ENCODE measurements at places on chromosomes 3 and 15. TPM values are rescaled to one million over a fixed set of nuclear protein-coding genes. Genes with fewer than 3 reads are reported as not detected.

Gene ZNF502
- 5.4 TPM for total RNA-seq

GRCh38 chr3:160133757-160134156 is 91.5 kb upstream of the C3orf80 start:
- H3K27ac ChIP-seq, result no peak overlapping the region
- H3K27me3 ChIP-seq, result no peaks in the 10 kb centered on the region
- peaks cover 4% of the 10 kb centered on the region for H3K4me1 ChIP-seq
- no peak overlapping the region for H3K4me3 ChIP-seq
- no peaks in the 10 kb centered on the region for H3K36me3 ChIP-seq

- no peak overlapping the region for H3K27ac ChIP-seq
- H3K27me3 ChIP-seq, result peaks cover 19% of the 10 kb centered on the region
- no peaks in the 10 kb centered on the region for H3K4me1 ChIP-seq
- H3K36me3 ChIP-seq, result no peaks in the 10 kb centered on the region
- no peak overlapping the region for H3K4me3 ChIP-seq
- no peak for DNase-seq
These were observed 1.6 kb downstream of the PHGR1 start for GRCh38 chr15:40352281-40352901.

DNA sequence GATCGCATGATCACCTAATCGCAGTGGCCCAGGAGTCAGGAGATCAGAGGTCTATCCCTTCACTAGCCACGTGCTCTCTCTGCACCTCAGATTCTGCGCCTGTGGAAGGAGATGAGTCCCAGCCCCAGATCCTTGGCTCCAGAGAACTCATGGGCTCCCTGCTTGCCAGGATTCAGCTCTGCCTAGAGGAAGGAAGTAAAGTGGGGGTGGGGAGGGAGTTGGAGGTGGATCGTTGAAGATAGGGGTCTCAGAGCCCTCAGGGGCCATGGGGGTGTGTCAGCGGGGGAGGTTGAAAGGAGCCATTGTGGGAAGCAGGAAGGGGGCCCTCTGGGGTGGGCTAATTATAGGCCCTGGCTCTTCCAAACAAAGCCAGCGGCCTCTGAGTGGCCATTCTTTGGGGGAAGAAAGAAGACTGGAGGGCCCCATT is 11.3 kb upstream of the STRA6 start:
- DNase-seq, result no peak
- H3K36me3 ChIP-seq, result no peaks in the 10 kb centered on the region
- H3K27me3 ChIP-seq, result peaks cover 4% of the 10 kb centered on the region

- no peak overlapping the region for H3K27ac ChIP-seq
- no peak overlapping the region for H3K4me3 ChIP-seq
- H3K4me1 ChIP-seq, result no peaks in the 10 kb centered on the region
- H3K27me3 ChIP-seq, result no peaks in the 10 kb centered on the region
- no peaks in the 10 kb centered on the region for H3K36me3 ChIP-seq
These were observed 521.9 kb downstream of the PLOD2 start for GRCh38 chr3:145639003-145639606.

- no peak overlapping the region for H3K27ac ChIP-seq
- no peaks in the 10 kb centered on the region for H3K4me1 ChIP-seq
- H3K36me3 ChIP-seq, result no peaks in the 10 kb centered on the region
- H3K4me3 ChIP-seq, result no peak overlapping the region
These were observed 29.9 kb upstream of the GOLGA8B start for GRCh38 chr15:34613301-34613700.

Gene SAMD7
- not detected for total RNA-seq

GRCh38 chr3:112786002-112786590 is 60.6 kb downstream of the CD200R1L start:
- no peaks in the 10 kb centered on the region for H3K27me3 ChIP-seq
- peak; percentile 92 for DNase-seq
- H3K4me3 ChIP-seq, result no peak overlapping the region
- H3K4me1 ChIP-seq, result peaks cover 2% of the 10 kb centered on the region

DNA sequence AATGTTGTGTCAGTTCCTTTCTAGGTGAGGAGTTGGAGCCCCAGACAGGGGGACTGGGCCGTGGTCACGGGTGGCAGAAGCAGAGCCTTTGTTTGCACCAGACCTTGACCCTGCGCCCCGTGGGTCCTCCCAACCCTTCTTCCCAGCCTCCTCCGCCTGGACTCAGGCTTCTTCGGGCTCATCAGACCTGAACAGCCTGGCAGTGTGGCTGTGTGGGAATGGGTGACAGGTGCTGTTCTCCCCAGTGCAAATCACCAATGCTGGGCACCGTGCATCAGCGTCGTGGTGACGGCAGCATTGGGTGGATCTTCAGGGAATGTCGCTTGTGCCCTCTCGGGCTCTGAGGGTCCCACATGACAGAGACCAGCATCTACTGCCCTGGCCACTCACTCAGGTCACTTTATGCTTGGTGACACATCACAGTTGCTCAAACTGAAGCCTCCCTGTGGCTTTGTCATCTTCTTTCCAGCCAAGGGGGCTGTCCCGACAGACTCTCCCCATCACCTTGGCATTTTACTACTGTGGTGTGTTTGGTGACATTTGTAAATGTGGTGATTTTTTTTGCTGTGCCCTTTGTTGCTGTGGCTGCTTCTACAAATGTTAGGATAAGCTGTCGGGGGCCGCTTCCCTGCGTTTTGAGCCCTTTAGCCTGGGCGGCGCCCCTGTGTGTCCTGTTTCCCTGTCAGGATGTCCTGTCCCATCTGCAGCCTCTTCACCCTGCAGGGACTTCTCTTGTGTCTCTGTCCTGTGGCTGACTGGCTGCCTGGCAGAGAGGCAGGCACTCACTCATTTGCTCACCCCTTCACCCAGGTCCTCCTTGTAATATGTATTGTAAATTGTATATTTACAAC is 14.5 kb downstream of the APBA2 start:
- no peak overlapping the region for H3K4me3 ChIP-seq
- no peaks in the 10 kb centered on the region for H3K36me3 ChIP-seq
- H3K27me3 ChIP-seq, result no peaks in the 10 kb centered on the region
- H3K27ac ChIP-seq, result no peak overlapping the region

- H3K4me1 ChIP-seq, result no peaks in the 10 kb centered on the region
- no peaks in the 10 kb centered on the region for H3K27me3 ChIP-seq
- H3K4me3 ChIP-seq, result no peak overlapping the region
- no peak overlapping the region for H3K27ac ChIP-seq
- H3K36me3 ChIP-seq, result no peaks in the 10 kb centered on the region
- no peak for DNase-seq
These were observed 254.0 kb upstream of the SOX2 start for GRCh38 chr3:181457756-181458155.

- H3K4me3 ChIP-seq, result no peak overlapping the region
- no peak for DNase-seq
- H3K36me3 ChIP-seq, result no peaks in the 10 kb centered on the region
- H3K27me3 ChIP-seq, result no peaks in the 10 kb centered on the region
- peaks cover 7% of the 10 kb centered on the region for H3K4me1 ChIP-seq
- no peak overlapping the region for H3K27ac ChIP-seq
These were observed 23.7 kb downstream of the FILIP1L start for GRCh38 chr3:100090669-100091005.

- H3K27ac ChIP-seq, result no peak overlapping the region
- DNase-seq, result no peak
- no peaks in the 10 kb centered on the region for H3K36me3 ChIP-seq
- H3K4me1 ChIP-seq, result peaks cover 8% of the 10 kb centered on the region
- H3K4me3 ChIP-seq, result no peak overlapping the region
These were observed 84.9 kb upstream of the TBL1XR1 start for GRCh38 chr3:177282119-177282655.

GRCh38 chr15:100241572-100242482 is 99.9 kb downstream of the ADAMTS17 start:
- H3K27me3 ChIP-seq, result no peaks in the 10 kb centered on the region
- no peaks in the 10 kb centered on the region for H3K4me1 ChIP-seq
- no peak overlapping the region for H3K4me3 ChIP-seq

GRCh38 chr3:176920766-176921160 is 276.5 kb downstream of the TBL1XR1 start:
- no peak overlapping the region for H3K4me3 ChIP-seq
- H3K27me3 ChIP-seq, result no peaks in the 10 kb centered on the region
- H3K36me3 ChIP-seq, result no peaks in the 10 kb centered on the region
- DNase-seq, result no peak

Gene OXTR
- total RNA-seq, result 3.6 TPM

DNA sequence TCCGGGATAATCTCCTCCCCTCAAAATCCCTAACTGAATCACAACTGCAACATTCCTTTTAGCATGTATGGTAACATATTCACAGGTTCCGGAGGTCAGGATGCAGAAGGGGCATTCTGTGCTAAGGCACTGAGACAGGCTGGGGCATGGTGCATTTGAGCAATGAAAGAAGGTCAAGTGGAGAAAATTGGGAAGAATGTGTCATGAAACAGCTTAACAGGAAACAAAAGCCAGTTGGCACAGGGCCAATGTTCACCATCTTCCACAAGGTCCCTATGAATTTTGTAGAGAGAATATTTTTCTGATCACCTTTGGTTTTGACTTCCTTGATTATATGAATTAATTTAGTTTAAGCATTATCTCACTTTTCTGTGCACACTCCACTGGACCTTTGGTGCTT is 587.7 kb upstream of the NR2F2 start:
- H3K27ac ChIP-seq, result no peak overlapping the region
- DNase-seq, result no peak
- no peak overlapping the region for H3K4me3 ChIP-seq
- H3K36me3 ChIP-seq, result no peaks in the 10 kb centered on the region
- H3K27me3 ChIP-seq, result no peaks in the 10 kb centered on the region

Gene CGNL1
- total RNA-seq, result 6.1 TPM

Gene LRTM1
- not detected for total RNA-seq

- H3K4me1 ChIP-seq, result no peaks in the 10 kb centered on the region
- no peak overlapping the region for H3K27ac ChIP-seq
- no peak overlapping the region for H3K4me3 ChIP-seq
These were observed 824.5 kb downstream of the CADM2 start for GRCh38 chr3:85783291-85783690.

GRCh38 chr3:189842681-189843602 is 211.8 kb downstream of the TP63 start:
- no peaks in the 10 kb centered on the region for H3K36me3 ChIP-seq
- no peak overlapping the region for H3K27ac ChIP-seq
- H3K4me3 ChIP-seq, result no peak overlapping the region
- H3K27me3 ChIP-seq, result no peaks in the 10 kb centered on the region

GRCh38 chr3:128238184-128238489 is 84.9 kb downstream of the EEFSEC start:
- H3K36me3 ChIP-seq, result no peaks in the 10 kb centered on the region
- peaks cover 3% of the 10 kb centered on the region for H3K4me1 ChIP-seq
- no peak overlapping the region for H3K4me3 ChIP-seq
- no peak overlapping the region for H3K27ac ChIP-seq
- no peak for DNase-seq

Gene PTPRG
- 64.5 TPM for total RNA-seq

DNA sequence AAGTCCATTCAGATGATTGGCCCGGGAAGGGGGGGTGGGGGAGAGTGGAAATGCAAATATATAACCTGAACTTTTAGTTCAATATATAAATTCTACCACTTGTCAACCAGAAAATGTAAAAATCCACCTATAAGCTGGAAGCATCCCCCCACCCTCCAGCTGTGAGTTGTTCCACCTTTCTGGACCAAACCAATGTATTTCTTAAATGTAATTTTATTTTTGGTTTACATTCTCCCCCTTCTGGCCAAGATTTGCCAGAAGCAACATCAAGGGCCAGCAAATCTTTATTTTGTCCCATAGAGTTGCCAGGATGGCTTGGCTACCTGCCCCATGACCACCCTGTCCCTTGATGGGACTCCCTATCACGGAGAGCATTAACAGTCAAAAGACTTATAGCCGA is 545.7 kb downstream of the TBL1XR1 start:
- no peaks in the 10 kb centered on the region for H3K4me1 ChIP-seq
- no peaks in the 10 kb centered on the region for H3K36me3 ChIP-seq
- DNase-seq, result no peak
- no peak overlapping the region for H3K27ac ChIP-seq

Gene BMF
- total RNA-seq, result 9.5 TPM

DNA sequence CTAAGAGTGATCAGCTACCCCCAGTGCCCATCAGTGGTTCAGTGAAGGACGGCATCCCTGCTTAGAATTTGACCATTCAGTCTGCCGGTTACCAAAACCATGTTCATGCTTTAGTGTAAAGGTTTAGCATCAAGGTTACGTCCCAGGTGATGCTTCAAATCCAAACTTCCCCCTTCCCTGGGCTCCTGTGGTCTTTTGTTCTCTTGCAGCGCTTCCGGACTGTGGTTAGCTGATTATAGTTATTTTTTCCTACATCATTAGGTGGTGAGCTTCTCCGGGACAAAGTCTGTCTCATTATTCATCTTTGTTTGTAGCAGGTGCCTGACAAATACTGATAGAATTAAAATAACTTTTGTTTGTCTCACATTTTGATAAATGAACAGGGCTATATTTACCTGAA is 28.3 kb upstream of the MYZAP start:
- H3K36me3 ChIP-seq, result no peaks in the 10 kb centered on the region
- no peak overlapping the region for H3K27ac ChIP-seq
- no peak for DNase-seq

DNA sequence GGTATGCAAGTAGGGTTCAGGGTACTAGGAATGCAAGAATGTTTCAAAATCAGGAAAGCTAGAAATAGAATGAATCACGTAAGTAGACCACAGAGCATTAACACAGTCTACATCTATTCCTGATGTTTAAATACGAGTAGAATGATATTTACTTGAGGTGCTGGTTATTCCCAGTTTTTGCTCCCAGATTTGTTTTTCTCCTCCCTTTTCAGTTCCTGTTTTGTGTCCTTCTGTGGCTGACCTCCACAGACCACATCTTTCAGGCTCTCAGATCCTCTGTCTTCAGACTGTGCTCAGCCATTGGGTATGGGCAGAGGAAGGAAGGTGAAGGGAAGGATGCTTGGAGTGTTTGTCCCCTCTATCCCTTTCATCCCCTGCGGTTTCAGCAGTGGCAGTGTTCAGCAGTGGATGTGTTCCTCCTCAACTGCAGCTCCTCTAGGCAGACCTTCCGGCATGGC is 276.6 kb downstream of the ZNF621 start:
- H3K27me3 ChIP-seq, result no peaks in the 10 kb centered on the region
- no peak overlapping the region for H3K4me3 ChIP-seq
- H3K4me1 ChIP-seq, result no peaks in the 10 kb centered on the region
- no peaks in the 10 kb centered on the region for H3K36me3 ChIP-seq
- H3K27ac ChIP-seq, result no peak overlapping the region

- DNase-seq, result no peak
- no peaks in the 10 kb centered on the region for H3K4me1 ChIP-seq
- H3K36me3 ChIP-seq, result no peaks in the 10 kb centered on the region
- no peak overlapping the region for H3K27ac ChIP-seq
These were observed 41.4 kb downstream of the SCAPER start for GRCh38 chr15:76863693-76864092.

Gene MLF1
- 11.8 TPM for total RNA-seq

DNA sequence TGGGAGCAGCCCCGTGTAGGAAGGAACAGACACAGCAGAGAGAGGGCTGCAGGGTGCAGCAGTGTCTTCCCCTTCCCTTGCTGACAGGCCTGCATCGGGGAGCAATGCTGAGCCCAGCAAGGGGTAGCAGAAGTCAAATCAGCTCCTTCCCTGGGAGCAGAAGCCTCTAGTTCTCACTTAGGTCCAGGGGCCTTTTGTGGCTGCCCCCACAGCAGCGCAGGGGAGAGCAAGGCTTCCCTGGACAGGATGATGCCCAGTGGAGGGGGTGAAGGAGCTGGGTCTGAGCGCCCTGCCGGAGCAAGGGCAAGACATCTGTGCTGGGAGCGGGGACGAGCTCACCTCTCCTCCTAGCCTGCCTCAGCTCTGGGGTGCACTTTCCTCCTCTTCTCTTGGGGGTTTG is 827 bp downstream of the PLCB2 start:
- DNase-seq, result no peak
- no peak overlapping the region for H3K4me3 ChIP-seq
- no peak overlapping the region for H3K27ac ChIP-seq
- H3K4me1 ChIP-seq, result no peaks in the 10 kb centered on the region
- no peaks in the 10 kb centered on the region for H3K36me3 ChIP-seq

Gene IL20RB
- 0.51 TPM for total RNA-seq

GRCh38 chr15:78411061-78411460 is 27.0 kb upstream of the IREB2 start:
- no peaks in the 10 kb centered on the region for H3K4me1 ChIP-seq
- no peak for DNase-seq
- no peak overlapping the region for H3K4me3 ChIP-seq
- no peak overlapping the region for H3K27ac ChIP-seq
- no peaks in the 10 kb centered on the region for H3K27me3 ChIP-seq

Gene CHDH
- total RNA-seq, result 0.77 TPM
